T-helper 2 cell (primary cell): ENCODE measurements at places on chromosomes 3 and 15.
A peak's percentile ranks its signal among the peaks of the same experiment; 100 is the strongest.

GRCh38 chr15:69859866-69860265, 237.9 kb downstream of the TLE3 start:
- no peak for DNase-seq

DNA sequence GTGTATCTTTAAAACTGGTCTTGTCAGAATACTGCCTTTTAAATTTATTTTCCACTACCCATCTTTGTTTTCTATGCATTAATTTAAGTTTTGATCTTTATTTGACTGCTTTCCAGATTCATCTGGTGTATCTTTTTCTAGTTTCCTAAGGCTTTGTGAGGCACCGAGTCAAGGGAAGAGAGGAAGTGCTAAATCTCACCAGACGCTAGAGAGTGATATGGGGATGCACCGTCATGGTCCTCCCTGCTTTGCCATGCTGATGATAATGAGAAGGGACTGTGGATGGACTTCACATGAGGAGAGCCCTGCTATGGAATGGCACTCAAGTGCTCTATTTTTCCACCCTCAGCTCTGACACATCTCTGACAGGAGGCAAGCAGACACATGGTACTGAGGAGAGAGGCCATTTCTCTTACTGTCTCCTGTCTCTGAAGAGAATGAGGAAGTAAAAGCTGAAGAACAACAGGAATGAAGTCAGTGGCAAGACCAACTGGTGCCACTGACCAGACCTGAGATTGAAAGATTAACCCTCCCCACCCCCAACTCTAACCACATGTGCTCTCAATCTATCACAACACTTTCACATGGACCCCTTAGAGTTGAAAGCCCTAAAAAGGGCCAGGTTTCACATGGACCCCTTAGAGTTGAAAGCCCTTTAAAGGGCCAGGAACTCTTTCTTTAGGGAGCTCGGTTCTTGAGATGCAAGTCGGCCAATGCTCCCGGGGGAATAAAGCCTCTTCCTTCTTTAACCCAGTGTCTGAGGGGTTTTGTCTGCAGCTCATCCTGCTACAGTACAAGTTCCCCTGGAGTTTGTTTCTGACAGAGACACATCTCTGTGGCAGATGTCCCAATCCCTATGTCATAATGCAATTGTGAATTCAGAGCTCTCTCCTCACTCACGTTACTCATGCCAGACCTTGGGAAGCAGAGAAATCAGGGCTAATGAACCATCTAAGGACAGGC, at the start of gene IQCF2:
TSS of gene IQCF2 (plus strand) at position 913 of the 963 bp plus-strand sequence. CDS start 52 bp downstream, outside the sequence.
- no peak for DNase-seq

GRCh38 chr15:92001307-92001706, 147.8 kb downstream of the SLCO3A1 start:
- DNase-seq = no peak

GRCh38 chr3:49013738-49014660, 4.4 kb downstream of the DALRD3 start:
- DNase-seq = peak; percentile 53

DNA sequence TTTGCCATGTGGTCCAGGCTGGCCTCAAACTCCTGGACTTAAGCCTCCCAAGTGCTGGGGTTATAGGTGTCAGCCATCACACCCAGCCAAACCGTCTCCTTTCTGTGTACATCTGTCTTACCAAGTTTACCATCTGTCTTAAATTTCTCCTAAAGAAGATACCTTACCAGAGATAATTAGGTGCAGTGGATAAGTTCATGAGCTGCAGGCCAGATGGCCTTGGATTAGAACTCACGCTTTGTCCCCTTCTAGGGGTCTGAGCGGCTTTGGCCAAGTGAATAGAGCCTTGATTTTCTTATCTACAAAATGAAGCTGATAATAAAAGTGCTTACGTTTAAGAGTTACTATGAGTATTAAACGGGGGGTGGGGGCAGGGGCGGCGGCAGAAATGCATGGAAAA, 103.9 kb downstream of the SUCLG2 start:
- DNase-seq = no peak

DNA sequence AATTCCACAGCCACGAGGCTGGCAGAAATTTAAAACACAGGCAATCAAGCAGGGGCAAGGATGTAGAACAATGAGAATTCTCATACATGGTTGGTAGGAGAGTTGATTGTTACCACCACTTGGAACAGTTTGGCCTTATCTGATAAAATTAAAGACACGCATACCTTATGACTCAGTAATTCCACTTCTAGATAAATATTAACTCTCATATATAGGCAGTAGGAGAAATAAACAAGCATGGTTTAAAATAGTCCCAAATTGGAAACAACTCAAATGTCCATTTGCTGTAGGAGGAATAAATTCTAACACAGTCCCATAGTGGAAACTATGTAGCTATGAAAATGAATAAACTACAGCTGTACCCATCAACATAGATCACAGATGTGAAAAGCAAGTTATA, 42.3 kb upstream of the USP3 start:
- no peak for DNase-seq

GRCh38 chr15:71708051-71708429, 102.3 kb upstream of the NR2E3 start:
- no peak for DNase-seq

DNA sequence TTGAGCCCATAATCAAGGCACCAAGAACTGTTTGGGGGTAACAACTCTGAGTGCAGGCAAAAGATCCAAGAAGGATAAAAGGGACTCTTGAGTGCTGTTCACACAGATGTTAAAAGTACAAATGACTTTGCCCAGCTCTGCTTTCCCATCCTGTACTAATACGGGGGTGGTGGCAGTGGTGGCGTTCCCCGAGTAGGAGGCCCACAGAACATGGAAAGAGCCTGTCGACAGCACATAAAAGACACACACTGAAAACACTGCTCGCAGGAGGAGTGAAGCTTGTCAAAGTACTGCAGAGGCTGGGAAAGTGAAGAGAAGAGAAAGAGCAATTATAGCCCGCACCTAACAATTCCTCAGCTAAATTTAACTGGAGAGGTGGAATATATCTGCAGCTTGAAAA, 40.9 kb downstream of the HACD2 start:
- DNase-seq = no peak

DNA sequence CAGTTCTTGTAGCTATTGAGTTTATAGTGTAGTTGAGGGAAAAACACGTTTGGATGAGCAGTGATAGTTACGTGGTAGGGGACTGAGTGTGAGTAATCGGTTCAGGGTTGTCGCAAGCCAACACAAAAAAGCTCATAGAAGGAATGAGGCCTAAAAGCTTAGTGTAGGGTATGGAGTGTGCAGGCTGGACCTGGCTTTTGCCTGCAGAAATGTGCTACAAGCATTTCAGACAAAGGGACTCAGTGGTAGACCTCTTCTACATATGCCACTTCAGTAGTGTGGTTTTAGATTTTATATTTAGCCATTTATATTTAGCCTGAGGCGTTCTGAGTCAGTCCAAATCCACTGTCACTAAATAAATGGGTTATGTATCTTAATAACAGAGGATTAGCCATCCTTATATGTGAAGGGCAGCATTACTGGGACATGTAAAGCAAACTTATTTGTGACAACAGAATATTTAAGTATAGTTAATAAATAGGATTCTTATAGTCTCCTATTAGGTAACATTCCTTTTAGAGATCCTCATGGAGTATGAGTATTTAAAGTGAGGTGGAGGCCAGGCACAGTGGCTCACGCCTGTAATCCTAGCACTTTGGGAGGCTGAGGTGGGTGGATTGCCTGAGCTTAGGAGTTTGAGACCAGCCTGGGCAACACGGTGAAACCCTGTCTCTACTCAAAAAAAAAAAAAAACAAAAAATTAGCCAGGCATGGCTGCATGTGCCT, 21.8 kb downstream of the ATP2C1 start:
- DNase-seq = no peak

DNA sequence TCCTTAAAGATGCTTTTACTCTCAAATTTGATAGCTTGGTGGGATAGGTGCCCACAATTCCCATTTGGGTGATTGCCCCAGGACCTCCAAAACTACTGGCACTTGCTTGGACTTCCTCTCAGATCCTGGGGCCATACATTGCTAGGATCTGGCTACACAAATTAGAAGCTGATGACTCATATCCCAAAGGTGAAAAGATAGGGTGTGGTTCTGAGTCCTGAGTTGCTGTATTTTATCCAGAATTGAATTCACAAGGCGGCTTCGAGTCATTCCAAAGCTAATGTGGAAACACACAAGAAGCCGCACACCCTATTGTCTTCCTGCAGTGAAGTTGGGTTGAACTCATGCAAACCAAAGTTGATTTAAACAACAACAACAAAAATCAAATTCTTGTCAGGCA, 53.4 kb downstream of the DUT start:
- no peak for DNase-seq

DNA sequence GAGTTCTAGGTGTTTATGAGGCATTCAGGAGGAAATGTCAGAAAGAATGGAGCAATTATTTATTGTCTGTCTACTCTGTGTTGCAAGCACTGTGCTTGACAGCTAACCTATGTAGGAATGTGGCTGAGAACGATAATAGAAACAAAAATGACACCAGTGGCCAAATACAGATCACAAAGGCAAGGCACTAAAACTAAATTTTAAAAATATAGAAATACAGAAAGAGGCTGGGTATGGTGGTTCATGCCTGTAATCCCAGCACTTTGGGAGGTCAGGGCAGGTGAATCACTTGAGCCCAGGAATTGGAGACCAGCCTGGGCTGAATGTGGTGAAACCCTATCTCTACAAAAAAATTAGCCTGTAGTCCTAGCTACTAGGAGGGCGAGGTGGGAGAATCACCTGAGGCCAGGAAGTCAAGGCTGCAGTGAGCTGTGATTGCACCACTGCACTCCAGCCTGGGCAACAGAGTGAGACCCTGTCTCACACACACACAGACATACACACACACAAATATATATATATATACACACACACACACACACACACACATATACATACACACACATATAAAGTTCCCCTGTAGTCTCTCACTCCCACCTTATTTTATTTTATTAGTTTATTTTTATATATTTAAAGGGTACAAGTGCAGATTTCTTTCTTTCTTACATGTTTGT, 6.0 kb downstream of the PRKCI start:
- no peak for DNase-seq

DNA sequence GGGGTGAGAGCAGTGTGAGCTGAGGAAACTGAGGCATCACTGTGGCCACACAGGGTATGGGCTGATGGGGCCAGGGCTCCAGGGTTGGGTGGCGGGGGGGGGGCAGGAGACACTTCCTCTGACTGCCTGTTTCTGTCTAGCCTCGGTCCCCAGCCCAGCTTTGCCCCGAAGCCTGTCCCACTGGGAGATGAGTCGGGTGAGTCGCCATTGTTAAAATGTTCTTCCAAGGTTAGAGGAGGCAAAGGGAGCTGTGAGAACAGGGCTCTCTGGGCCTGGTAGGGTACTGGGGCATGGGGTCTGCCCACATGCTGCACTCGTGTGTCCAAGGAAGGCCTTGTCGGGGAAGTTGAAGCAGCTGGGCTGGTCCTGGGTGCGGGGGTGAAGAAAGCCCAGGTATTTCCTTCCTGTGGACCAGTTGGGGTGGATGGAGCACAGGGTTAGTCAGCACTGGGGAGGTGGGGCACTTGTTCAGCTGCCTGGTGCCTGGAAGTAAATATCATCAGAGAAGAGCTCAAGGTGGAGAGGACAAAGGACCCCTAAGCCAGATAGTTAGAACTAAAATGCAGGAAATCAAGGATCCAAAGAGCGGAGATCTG, 8.3 kb upstream of the JMJD7 start:
- no peak for DNase-seq

DNA sequence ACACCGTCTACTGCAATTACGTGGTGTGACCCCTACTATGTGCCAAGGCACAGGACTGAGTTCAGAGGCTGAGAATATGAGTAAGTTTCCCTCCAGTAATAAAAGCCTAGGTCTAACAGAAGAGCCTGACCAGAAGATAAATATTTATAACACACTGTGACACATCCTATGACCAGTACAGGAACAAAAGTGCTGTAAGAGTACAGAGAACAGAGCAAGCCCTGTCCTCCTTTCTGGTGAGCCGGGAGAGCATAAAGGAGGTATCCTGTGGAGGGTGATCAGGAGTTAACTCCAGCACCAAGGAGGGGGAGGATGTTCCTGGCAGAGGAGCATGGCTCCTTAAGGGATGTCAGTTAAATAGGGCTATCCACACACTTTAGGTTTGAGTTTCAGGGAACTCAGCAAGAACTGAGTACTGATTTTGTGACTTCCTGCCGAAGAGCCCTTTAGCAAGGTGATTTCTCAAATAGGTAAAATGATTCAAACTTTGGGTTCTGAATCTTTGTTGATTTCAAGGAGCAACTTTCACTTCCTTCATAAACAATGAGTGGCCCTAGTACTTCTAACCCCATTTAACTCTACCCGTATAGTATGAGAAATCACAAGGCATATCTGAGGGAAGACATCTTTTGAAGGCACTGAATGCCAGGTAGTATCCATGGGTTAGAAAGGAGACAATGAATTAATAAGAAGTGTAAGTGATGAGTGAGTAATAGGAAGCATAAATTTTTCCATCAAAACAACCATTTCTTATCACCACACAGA, 198.0 kb downstream of the THRB start:
- DNase-seq = no peak

DNA sequence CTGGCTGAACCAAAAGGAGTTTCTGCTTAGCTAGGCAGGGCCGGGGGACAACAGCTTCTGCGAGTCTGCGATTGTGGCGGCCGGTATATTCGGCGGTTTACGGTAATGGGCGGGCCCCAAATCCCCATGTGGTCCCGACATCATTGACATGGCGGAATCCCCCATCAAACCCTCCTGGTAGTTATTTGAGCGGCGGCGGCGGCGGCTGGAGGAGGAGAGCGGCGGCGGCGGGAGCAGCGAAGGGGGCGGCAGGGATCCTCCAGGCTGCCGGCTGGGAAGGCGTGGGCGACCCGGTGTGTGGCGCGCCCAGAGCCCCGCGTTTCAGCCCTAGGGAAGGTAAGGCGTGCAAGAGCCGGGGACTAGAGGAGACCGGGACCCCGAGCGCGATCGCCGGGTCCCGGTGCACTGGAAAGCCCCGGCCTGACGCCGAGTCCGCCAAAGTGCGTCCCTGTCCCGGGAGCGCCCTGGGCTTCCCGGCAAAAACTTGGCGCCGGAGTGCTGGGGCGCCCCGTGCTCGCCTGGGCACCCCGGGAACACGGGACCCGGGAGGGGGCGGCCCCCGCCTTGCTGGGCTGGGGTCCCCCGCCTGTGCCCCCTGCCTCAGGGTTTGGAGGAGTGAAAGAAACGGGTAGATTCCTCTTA, at the start of gene FNDC3B:
TSS of gene FNDC3B (plus strand) at position 143 of the 642 bp plus-strand sequence. CDS start 72,902 bp downstream, outside the sequence.
- peak; percentile 96 for DNase-seq

- no peak for DNase-seq
Observed at GRCh38 chr15:44145495-44145894, 49.6 kb downstream of the FRMD5 start.

DNA sequence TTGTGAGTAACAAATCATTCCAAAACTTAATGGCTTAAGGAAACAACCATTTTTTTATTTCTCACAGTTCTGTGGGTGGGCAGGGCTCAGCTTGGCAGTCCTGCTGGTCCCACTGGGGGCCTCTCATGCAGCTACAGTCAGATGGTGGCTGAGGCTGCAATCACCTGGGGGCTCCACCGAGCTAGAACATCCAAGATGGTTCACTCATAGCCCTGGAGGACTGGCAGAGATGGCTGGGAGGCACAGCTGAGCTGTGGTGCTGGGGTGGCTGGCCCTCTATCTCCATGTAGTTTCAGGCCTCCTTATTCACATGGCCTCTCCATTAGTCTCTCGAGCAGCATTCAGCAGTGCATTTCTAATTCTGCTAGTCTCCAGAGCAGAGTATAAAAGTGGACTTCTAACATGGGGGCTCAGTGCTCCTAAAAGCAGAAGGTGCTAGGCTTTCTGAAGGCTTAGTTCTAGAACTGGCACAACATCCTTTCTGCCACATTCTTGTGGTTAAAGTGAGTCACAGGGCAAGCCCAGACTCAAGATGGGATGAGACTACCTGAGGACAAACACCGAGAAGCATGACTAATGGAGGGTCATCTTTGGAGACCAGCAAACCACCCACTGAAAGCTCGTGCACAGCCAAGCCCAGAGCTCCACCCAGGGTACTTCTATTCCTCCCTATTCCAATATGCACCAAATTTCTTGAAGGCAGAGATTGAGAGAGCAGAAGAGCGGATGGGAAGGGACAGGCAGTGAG, 6.3 kb downstream of the CAV3 start:
- no peak for DNase-seq
